ENCODE measurements at places on chromosomes 16 and 17.

GRCh38 chr16:57196753-57197152 is 10.6 kb downstream of the RSPRY1 start:
- DNase-seq = no peak

- no peak for DNase-seq
Observed at GRCh38 chr17:50943575-50943933, 77.4 kb upstream of the TOB1 start.

DNA sequence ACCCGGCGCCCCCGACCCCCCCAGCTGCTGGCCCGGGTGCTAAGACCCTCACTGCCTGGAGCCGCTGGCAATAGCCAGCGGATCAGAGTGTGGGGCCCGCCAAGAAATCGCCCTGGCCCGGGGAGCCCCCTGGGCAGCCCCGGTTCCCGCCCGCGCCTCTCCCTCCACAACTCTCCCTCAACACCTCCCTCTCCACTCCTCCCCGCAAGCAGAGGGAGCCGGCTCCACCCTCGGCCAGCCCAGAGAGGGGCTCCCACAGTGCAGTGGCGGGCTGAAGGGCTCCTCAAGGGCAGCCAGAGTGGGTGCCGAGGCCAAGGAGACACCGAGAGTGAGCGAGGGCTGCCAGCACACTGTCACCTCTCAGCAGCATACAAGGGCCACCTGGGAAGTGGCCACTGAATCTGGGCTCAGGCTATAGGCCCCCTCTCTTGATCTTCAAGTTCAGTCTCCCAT is 385.5 kb downstream of the SEC14L1 start:
- DNase-seq = no peak

GRCh38 chr16:70597135-70597835 is 49.1 kb upstream of the IL34 start:
- DNase-seq = no peak

DNA sequence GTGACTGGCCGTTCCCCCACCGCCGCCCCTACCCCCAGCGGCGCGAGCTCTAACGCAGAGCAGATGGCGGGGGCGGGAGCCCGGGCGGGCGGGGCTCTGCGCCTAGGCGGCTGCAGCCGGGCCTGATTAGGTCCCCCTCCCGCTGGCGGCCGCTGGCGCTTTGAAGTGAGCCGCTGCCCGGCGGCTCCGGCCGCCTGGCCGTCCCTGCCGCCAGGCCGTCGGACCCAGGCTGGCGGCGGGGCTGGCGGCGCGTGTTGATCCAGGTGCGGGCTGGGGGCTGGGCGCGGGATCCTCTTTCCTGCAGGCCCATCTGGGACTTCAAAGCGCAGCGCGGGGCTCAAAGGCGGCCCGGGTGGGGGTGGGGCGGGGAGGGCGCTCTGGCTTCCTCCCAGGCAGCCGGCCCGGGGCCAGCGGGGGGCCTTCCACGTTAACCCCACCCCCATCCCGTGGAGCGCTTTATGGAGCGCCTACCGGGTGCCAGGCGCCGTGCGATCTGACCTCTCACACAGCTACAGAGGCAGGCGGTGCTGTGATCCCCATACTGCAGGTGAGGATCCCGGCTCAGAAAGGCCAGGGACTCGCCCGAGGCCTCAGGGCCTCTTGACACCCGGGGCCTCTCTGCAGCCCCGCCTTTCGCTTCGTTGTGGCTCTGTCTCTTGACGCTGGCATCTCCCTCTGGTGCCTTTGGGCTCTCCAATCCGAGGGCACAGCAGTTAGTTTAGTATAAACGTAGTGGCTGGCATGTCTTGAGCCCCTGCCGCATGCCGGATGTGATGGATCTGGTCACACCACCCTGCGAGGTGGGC is 80.0 kb upstream of the NKD1 start:
- DNase-seq = peak; percentile 23

DNA sequence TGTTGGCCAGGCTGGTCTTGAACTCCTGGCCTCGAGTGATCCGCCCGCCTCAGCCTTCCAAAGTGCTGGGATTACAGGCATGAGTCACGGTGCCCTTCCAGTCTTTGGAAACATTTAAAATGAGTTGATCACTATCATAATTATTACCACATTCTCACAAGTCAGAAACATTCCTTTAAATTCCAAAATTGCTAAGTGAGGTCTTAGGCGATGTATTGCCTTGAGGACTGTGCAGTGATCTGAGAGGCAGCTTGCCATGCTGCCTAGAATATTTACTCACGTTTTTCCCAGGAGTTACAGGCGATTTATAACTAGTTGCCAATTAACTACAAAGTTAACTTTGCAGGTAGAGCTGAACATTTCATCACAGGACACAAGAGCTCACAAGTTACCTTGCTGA is 5.7 kb upstream of the ATXN1L start:
- DNase-seq = no peak

DNA sequence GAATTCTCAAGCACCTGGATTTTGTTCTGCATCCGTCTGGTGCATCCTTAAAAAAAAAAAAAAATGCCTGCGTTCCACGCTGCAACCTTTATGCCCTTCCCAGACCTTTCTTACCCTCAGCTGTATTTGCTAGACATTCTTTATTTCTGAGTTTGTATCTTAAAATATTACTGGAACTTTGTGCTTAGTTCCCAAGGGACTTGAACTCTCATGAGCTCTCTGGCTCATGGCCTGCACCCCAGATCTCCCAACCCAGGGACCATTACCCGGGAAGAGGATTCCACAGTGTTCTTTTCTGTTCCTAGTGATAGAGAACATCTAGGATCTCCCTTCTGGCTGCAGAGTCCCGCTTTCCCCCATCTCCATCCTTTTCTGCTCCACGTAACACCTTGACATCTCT is 28.9 kb upstream of the CLEC18A start:
- no peak for DNase-seq

DNA sequence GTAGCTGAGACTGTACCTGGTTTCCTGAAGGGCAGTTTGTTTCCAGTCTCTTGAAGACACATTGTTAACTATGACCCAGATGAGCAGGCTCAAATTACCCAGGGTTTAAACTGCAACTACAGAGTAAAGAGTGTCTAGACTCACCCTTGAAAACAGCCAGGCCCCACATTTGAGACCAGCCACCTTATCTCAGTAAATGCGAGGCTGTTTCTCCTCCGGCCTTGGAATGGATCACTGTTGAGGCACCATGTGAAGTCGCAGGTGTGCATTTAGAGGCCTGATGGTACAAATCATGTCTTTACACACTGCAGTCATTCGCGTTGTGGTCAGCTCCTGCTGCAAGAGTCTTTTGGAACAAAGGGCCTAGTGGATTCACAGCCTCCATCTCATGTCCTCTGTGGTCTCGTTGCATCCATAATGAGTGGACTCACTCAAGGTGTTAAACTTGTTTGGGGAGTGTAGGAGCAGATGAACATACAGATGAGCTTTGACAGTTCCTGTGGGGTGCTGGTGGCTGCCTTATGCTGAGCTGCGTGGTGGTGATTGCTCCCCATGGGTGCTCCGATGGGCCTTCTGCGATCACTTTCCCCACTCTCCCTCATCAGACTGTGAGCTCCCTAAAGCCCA is 18.5 kb upstream of the N4BP1 start:
- no peak for DNase-seq

DNA sequence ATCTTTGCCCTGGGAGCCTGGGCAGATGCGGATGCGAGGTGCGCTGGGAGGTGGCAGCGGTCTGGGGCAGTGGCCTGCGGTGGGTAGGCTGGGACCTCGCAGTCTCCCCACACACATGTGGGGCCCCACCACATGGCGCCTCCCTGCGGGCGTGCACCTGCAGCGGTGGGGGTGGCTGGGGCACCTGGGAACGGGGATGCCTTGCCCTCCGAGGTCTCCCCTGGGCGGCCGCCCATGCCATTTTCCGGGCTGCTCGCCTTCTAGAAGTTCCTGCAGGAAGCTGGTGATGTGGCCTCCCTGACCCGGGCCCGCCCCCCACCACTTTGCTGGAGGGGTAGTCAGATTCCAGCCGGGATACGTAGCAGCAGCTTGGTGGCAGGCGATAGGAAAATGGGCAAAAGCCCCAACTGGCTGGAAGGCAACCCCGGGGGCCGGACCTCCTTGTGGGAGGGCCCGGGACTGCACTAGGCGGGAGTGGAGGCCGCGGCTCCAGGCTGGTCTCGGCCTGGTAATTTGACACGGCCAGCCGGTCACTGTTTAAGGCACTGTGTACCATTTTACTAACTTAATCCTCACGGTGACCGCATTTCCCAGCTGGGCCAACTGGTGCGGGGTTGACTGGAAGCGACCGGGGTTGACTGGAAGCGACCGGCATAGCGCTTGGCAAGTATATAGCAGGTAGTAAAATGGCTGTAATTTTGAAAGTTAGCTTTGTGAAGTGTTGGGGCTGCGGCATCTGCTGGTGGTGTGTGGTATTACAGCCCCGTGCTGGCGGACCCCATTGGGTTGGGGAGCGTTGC is 38.5 kb downstream of the IGF2BP1 start:
- DNase-seq = peak; percentile 70

GRCh38 chr16:56615353-56615752 is 7.0 kb downstream of the MT2A start:
- no peak for DNase-seq

- DNase-seq = no peak
Observed at GRCh38 chr16:89697616-89698331, 3.7 kb downstream of the SPATA2L start.

DNA sequence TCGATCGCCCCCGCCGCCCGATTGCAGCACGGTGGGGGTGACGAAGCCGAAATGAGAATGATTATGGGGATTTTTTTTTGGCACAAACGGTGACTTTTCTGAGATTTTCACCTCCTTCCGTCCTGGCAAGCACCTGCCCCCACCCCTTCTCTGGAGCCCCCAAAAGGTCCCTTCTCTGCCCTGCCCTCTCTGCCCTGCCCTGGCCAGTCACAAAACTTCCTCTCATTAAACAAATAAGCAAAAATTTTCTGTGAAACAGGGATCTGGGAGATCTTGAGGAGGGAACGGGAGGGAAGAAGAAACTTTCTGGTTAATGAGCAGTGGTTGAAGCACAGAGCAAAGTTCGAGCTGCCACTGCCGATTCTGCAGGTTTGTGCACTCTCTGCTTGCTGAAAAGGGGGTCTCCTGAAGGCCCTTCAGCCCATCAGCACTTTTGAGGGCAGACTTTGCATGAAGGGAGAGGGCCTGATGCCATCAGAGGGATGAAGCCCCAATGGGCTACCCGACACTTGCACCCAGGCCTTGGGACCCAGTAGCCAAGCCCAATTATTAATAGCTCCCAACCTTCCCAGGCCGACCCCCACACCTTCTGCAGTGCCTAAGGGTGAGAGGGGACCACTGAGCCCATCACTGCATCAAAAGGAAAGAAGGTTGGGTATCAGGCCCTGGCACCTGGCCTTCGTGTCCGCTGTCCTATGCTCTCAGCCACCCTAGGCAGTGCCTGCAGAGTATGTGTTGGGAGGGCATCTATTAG is 1.0 kb upstream of the HOXB8 start:
- no peak for DNase-seq

GRCh38 chr17:81513372-81513752 is 763 bp upstream of the ACTG1 start:
- peak; percentile 58 for DNase-seq

DNA sequence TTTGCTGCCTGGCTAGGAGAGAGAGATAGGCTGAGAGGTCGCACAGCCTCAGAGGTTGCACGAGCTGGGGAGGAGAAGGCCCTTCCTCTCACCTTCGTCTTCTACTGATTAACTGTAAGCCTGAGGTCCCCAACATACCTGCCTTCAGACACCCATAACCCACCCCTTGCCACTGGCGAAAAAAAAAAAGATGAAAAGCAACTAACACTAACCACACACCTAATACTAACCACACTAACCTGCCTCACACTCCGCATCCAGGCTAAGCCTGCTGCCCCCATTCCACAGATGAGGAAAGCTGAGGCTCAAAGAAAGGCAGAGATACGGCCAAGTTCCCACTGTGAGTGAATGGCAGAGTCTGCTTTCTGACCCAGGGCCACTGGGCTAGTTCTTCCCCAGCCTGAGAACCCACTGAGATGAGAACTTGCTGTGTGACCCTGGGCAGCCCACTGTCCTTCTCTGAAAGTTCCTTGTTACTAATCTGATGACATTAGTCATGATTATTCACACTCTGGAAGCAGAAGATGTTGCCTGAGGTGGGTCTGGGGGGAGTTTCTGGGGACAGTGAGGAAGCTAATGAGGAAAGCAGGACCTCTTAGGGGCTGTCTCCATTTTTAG is 4.6 kb downstream of the IL21R start:
- DNase-seq = no peak

DNA sequence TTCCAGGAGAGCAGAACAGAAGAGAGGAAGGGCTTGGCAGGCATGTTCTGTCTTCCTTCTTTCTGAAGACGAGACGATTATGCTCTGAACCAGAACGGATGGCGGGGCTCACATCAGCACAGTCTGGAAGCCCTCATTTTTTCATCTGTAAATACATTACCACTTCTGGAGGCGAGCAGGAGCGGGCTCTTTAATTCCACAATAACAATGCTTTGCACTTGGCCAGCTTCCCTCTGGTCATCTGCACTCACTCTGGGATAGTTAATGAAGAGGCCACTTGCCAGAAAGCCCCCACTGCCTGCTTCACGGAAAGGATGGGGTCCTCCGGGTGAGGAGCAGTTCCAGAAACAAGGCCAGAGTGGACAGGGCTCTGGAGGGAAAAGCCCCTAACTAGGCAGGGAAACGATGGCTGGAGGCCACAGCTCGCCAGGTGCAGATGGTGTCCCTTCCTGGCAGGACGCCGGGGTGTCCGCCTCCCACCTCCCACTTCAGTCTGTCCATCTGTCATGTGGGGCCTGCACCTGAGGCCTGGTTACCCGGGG is 13.1 kb upstream of the BCAR1 start:
- no peak for DNase-seq

GRCh38 chr17:55421179-55421934 is at the start of gene MMD:
Gene MMD (minus strand): TSS chr17:55421835. CDS start chr17:55421695, 140 bp downstream.
- DNase-seq = peak; percentile 31

- no peak for DNase-seq
Observed at GRCh38 chr17:49191409-49191916, 18.9 kb downstream of the GNGT2 start.

- no peak for DNase-seq
Observed at GRCh38 chr16:6066652-6067051, 969.1 kb upstream of the EEF2KMT start.

- no peak for DNase-seq
Observed at GRCh38 chr16:35602116-35602515, 2142.7 kb downstream of the TP53TG3F start.
